ENCODE measurements at places on chromosomes 1 and 21.

DNA sequence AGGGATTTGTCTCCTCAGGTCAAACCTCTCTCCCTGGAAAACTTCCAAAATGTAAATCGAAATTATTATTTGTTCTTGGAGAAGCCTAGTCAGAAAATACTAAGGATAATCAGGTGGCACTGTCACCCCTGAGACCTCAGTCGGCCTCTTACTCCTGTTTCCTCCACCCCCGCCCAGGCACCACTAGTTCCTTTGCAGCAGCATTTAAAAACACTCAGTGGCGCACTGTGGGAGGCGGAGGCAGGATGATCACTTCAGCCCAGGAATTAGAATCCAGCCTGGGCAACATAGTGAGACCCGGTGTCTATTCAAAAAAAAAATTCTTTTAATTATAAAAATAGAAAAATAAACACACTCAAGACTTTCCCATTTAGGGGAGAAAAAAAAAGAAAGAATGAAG, 18.0 kb upstream of the IFNAR2 start:
- DNase-seq: no peak

GRCh38 chr21:26470351-26471098, 102.6 kb downstream of the CYYR1 start:
- DNase-seq: no peak

DNA sequence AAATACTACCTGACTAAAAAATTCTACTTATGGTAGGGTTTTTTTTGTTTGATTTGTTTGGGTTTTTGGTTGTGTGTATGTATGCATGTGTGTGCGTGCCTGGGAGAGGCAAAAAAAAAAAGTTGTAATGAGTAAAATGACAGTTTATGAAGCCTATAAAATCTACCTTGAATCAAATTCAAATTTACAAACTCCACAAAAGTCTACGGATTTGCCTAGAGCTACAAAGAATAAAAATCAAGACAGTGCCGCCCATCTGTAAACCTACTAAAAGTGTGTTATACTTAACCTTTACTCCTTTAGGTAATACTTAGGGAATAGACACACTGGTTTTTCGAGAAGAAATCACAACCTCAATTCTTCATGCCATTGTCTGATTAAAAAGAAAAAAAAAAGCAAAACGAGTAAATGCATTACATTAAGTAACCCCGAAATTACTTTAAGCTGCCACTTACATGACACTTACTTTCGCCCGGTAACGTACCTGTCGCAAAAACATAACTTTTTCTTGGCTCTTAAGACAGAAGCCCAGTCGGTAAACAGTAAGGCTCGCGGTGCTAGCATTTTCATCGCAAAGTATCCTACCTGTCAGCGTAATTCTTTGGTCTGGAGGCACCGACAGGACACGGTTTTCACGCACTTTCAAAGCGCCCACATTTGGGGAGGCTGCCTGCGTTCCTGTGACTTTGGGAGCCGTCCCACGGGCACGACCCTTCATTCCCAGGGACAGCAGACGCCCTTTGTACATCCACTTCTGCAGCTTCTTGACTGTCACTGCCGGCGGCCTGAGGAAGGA, 951 bp downstream of the SYDE2 start:
- no peak for DNase-seq

DNA sequence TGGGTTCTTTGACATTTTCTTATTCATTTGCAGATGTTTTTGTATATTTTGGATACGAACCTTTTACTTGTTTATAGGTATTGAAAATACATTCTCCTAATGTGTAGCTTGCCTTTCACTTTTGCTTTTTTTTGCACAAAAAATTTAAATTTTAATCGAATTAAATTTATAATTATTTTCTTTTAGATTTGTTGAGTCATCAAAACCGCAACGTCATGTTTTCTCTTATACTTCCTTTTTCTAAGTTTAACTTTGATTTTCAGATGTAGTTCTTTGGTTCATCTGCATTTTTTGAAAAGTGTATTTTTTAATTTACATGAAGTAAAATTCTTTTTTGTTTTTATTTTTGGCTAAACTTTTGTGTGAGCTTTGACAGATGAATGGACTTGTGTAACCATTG, 243.7 kb upstream of the DPYD start:
- DNase-seq: no peak
